Posterior cingulate gyrus (tissue), 11 donors: ENCODE measurements at places on chromosomes 3 and 15.

- DNase-seq, result no peak
Measured at GRCh38 chr15:82928711-82929110, 23.8 kb downstream of the HOMER2 start.

GRCh38 chr3:196708467-196708866, 3.6 kb downstream of the CEP19 start:
- DNase-seq, result no peak

DNA sequence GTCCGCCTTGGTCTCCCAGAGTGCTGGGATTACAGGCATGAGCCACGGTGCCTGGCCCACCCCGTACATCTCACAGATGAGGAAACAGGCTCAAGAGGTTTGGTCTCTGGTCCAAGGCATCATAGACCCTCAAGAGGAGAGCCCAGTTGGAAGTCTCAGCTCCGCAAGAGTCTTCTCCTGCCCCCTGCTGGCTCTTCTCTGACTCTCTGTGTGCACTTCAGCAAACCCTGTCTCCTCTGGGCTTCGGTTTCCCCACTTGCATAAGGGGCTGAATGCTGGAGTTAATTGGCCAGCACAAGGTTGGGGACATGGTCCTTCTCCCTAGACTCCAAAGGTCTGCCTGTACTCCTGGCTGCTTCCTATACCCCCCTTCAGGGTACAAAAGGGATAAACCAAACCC, 3.9 kb downstream of the MST1R start:
- no peak for DNase-seq

DNA sequence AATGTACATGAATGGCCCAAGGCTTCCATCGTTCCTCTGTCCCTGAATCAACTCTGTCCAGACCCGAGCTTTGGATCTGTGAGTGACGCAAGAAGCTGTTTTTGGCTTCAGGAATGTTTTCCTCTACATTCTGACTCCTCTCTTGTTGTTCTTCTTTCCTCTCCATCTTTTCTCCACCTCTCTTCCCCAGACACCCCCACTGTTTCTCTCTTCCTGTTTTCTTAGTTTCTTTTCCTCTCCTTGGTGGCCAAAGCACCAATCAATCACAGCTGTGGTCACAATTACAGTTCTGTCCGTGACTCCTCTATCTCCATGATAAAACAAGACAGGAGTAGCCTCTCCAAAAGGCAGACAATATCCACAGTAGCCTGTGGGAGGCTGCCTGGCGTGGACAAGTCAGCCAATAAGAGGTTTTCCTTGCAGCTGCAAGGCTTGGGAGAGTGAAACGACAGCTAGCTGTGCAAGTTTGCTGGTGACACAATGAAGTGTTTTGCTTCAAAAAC, 4.9 kb upstream of the TMEM212 start:
- peak; percentile 42 for DNase-seq

DNA sequence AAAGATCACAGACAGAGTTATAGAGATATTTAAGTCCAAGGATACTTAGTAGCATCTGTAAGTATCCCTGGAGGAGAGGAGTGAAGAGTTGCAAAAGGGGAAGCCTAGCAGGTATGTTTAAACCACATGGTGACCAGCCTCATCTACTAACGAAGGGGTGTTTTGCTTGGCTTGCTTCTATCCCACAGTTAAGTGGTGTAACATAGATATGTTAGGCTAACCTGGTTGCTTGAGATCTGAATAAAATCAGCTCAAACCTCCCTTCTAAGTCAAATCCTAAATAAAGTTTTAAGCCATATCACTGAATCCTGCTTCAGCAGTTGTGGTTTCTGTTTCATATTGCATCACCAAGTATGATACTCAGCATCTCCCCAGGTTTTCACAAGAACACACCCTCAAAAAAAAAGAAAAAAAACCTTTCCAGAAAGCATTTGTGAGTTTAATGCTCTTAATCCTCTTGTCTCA, 880.2 kb downstream of the ROBO1 start:
- no peak for DNase-seq

GRCh38 chr3:178010306-178010705, 525.9 kb upstream of the KCNMB2 start:
- no peak for DNase-seq

DNA sequence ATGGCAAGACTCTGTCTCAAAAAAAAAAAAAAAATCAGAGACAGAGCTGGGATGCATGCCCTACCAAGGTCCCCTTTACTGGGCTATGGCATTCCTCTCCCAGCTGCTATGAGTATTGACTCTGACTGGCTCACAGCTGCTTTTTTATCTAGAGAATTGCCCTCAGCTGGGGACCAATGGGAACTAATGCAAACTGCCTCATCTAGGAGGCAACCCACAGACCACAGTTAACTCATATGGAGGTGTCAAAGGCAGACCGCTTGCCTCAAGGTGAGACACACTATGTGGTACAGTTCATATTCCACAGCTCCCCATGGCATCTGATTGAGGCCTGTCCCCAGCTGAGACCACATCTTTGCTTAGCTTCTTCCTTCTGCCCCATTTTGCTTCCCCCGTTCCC, 183.5 kb upstream of the EOMES start:
- DNase-seq, result no peak

- DNase-seq, result no peak
Measured at GRCh38 chr15:47987908-47988532, 132.8 kb upstream of the SLC24A5 start.

DNA sequence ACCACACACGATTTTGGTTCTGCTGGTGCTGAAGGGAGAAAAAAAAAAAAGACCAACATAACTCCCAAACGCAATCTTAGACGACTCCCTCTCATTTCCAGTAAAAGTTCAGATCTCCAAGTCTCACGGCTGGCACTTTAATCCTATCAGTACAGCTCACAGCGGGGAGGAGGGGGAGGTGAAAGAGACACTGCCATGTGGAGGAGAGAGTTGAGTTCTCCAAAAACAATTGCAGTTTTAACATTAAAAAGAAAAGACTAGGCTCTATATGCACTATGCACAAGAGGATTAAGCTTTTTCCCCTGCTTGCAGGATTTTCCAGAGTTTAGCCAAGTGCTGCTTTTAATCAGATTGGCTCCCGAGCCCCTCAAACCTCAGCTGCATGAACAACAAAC, 16.8 kb downstream of the BMF start:
- no peak for DNase-seq

GRCh38 chr3:67678665-67679064, 24.3 kb upstream of the SUCLG2 start:
- no peak for DNase-seq

GRCh38 chr3:195087328-195087727, 183.6 kb downstream of the XXYLT1 start:
- DNase-seq, result no peak

DNA sequence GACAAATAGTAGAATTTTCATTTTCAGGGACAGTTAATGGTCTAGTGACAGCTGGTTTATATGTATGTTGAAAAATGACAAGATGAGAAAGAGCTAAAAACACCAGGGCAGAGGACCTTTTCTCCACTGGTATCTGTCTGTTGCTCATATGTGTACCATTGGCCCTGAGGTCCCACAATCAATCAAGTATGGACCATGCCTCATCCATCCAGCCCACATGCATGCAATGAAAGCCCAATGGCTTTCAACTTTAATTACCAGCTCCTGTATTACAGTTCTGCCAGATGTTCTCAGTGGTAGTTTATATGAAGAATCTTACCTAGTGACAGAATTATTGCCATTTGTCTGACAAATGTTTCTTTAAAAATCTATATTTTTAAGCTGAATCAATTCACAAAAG, 234.1 kb downstream of the ZMAT3 start:
- no peak for DNase-seq

GRCh38 chr3:87318617-87319021, 42.2 kb upstream of the POU1F1 start:
- no peak for DNase-seq

GRCh38 chr15:27427276-27427675, 456.3 kb downstream of the GABRG3 start:
- no peak for DNase-seq

DNA sequence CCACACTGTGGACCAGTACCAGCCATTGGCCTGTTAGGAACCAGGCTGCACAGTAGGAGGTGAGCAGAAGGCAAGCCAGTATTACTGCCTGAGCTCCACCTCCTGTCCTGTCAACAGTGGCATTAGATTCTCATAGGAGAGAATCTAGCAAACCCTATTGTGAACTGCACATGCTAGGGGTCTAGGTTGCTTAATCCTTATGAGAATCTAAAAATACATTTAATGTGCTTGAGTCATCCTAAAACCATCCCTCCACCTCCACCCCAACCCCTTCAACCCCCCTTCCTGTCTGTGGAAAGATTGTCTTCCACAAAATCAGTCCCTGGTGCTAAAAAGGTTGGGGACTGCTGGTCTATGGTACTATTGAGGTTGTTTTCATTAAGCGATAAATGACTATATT, 49.3 kb upstream of the KCNAB1 start:
- no peak for DNase-seq

DNA sequence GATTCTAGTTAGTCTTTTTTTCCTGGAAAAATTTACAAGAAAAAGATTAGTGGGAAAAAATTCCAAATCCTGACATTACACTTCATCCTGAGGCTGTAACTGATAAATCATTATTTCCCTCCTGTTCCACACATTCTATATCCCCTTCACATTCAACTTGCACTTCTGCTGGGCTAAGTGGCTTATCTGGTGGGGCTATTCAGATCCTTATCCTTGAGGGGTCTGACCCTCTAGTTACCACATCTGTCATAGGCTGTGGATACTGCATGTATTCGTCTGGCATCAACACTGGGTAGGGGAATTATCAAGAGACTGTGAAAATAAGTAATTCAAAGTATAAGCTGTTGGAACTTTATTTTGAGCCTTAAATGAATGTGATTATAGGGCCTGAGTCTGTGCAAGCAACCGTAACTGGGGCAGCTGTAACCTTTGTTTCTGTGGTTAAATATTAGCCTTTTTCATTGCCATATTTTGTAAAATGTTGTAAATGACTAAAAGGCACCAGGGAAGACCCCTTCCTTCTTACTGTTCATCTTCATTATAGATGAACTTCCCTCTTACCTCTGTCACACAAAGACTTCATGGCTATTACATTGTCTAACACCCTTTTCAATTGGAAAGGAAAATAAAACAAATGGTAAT, 28.0 kb upstream of the TEX9 start:
- DNase-seq, result no peak

DNA sequence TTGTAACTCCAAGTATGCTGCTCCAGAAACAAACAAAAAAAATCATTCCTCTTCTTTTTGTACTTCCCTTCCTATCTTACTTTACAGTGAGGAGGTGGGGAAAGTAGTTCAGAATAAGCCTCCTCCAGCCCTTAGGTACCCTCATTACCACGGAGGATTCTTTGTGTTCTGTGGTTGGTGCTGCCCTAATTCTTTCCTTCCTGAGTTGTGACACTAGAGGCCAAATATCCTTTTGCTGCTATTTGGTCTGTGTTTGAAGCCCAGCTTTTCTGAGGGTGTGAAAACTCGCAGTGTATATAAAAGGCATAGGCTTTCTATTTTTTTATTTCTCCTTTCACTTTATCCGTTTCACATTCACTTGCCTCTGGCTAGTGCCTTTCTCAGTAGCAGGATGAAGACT, 98.2 kb downstream of the HHLA2 start:
- DNase-seq, result no peak
